ENCODE measurements at places on chromosomes 7 and 10.

DNA sequence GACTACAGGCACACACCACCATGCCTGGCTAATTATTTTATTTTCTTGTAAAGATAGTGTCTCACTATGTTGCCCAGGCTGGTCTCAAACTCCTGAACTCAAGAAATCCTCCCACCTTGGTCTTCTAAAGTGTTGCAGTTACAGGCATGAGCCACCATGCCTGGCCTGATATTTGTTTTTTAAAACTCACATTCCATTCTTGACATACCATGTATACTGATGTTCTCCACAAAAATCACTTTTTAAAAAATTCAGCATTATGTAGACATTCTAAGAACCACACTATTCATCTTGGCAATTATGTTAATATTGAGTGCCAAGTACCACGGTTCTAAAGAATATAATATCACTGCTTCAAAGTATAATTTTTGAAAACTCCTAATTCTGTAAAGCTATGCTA is 43.5 kb downstream of the IDE start:
- DNase-seq: peak; percentile 52

- no peak for DNase-seq
Observed at GRCh38 chr10:49110684-49111319, 4.5 kb downstream of the VSTM4 start.

DNA sequence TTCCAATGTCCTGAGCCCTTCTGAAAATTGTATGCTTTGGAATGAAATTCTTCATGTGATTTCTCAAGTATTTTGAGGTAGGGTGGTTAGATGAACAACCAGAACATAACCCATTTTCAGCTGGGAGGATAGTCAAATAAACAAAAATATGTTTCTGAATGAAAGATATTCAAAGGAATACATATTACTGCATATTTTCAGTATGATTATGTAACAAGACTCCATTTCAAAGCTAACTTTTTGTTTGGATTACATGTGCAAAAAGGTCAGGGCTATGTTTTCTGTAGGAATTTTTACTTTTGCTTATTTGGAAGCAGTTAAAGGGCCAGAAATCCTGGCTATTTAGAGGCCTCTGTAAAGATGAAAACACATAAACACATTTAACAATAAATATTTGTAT is 27.7 kb downstream of the CDK6 start:
- DNase-seq: peak; percentile 59

DNA sequence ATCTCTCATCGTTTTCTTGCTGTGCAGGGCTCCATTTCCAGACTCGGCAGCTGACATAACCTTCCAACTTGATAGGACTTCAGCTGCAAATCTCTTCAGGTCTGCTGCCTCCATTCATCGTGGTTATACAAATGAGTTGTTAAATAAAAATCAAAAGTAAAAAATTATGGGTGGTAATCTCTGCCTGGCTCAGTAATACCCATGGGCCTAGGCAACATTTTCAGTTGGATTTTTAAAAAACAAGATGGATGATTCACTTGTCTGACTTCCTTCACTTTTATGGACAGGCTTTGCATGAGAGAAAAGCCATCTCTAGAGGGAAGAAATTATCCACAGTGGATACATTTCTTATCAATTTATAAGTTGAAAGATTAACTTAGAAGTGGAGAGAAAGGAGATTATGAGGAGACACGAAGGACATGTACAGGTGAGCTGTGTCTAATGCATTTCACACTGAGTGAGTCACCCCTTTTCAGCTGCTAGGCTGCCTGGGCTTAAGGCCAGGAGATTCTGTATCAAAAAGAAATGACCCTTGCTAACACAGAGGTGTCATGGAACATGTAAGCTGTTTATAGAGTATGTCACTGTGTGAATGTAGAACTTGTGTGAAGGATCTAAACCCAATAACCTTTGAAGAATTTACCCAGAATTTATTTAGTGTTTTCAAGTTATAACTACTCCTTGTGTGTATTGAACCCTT is 495.1 kb downstream of the AUTS2 start:
- DNase-seq: no peak

GRCh38 chr7:28163949-28164348 is 16.6 kb downstream of the JAZF1 start:
- peak; percentile 50 for DNase-seq

DNA sequence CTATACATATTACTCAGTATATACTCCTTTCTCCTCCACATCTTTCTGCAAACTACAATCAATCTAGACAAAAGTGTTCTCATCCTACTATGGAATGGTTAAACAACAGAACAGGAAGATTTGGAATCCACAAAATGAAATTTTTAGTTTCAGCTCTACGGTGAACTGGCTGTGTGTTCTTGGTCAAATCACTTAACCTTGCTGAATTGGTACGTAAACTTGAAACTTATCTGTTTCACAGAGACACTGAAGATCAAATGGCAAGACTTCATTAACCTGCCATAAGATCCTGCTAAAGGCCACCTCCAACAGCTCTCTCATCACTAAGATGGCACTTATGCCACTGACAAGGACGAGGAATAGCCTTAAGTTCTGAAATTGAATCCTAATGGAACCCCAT is 1.5 kb downstream of the NUDCD3 start:
- DNase-seq: no peak

- peak; percentile 44 for DNase-seq
Observed at GRCh38 chr7:149414745-149415390, 46.0 kb downstream of the ZNF777 start.

GRCh38 chr10:124328477-124329220 is 90.1 kb downstream of the OAT start:
- DNase-seq: no peak

DNA sequence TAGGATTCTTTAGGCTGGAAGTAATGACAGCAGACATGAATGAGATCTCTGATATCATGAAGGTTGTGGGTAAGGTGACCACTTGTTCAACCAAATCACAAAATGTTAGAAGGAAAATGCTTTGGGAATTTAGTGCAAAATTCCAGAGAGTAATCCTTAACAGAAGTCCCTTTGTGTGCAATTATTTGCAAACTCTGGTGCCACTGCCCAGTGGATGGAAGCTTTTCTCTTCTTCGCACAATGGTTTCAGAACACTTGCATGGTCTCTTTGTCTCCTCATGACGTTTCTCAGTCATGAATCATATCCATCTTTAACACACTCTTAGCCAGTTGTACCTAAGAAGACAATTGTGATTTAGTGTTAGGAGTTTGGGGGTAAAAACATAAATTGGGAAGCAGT is 570.4 kb upstream of the ANKRD30A start:
- DNase-seq: no peak

GRCh38 chr10:65313406-65313805 is 1612.4 kb upstream of the LRRTM3 start:
- no peak for DNase-seq

DNA sequence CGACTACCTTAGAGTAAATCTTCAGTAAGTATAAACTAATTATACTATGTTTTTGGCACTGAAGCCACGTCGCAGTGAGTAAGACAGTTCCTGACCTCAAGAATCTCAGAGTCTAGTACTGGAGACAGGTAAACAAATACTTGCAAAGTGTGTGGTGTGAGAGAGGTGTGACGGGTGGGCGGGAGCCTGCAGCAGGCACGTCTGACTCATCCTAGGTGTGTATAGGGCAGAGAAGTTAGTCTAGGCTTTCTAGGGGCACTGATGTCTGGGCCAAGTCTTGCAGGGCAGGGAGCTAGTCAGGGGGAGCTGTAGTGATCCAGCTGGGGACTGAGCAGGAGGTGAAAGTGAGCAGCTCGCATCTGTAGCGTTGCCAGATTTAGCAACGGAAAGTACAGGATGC is 35.9 kb upstream of the SFTPD start:
- DNase-seq: no peak

All from adipocyte (in vitro differentiated cells).